ENCODE measurements at places on chromosomes 3 and 15. TPM values are rescaled to one million over a fixed set of nuclear protein-coding genes. Genes with fewer than 3 reads are reported as not detected.

GRCh38 chr3:31181661-31182060 is 287.2 kb upstream of the GADL1 start:
- DNase-seq = no peak

DNA sequence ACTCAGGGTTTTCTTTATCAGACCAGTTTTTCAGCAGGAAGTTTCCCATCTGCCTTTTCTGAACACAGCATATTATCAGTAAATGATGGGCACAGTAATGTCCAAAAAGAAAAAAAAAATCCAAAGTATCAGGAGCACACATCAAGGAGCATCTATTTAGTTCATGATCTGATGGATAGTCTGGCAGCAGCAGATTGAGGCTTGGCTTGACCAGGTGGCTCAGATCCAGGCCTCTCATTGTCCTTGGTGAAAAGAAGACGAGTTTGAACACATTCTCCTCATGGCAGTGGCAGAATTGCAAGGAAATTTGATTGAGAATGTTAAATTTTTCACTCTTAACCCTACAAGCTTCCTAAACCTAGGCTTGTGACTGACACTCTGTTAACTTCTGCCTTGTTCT is 192.9 kb downstream of the OXSM start:
- DNase-seq = no peak

Gene LMAN1L
- total RNA-seq = not detected

Gene NGRN
- total RNA-seq = 72.2 TPM

Gene CCR1
- total RNA-seq = under 0.01 TPM

DNA sequence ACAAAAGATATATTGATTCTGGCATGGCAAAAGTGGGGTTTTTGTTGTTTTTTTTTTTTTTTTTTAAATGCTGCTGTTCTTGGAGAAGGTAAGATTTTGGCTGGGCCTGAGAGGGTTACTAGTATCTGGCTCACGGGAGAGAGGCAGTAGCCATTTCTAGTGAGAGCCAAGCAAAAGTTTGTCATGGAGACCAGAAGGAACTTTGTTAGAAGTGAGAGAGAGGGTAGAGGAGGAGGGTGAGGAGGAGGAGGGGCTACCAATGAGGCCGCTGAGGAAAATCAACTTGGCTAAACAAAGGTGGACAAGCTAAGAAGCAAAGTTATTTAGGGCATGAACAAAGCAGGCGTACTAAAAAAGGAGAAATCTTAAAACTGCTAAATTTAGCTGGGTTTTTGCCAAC is 48.9 kb upstream of the STRIT1 start:
- no peak for DNase-seq

GRCh38 chr3:41120460-41120859 is 78.8 kb upstream of the CTNNB1 start:
- no peak for DNase-seq

GRCh38 chr3:134258761-134259347 is 8.2 kb upstream of the RYK start:
- no peak for DNase-seq

Gene KBTBD13
- total RNA-seq = not detected

Gene UBA7
- total RNA-seq = 48.0 TPM

Gene CCDC13
- total RNA-seq = 0.64 TPM

Gene MKRN2OS
- not detected for total RNA-seq

- DNase-seq = peak; percentile 48
Observed at GRCh38 chr15:45648521-45649200, 13.8 kb downstream of the SQOR start.

DNA sequence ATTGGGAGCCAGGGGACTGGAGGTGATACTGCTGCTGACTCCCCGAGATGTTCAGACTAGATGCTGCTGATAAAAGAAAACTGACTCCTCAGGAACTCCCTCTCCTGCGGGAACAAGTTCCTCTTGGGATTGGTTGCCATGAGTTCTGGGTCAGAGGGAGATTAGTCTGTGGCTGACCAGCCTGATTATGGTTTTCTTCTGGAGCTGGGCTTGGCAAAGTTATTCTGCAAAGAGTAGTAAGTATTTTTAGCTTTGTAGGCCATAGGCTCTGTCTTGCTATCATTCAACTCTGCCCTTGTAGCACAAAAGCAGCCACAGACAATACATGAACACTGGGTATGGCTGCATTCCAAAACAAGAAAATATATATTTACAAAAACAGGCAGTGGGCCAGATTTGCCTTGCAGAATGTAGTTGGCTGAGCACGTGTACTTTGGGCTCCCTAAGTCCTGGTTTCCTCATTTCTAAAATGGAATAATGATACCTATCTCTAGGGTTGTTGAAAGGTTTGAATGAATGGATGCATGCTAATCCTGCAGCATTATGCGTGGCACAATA is 796.8 kb downstream of the AGBL1 start:
- DNase-seq = no peak

- DNase-seq = no peak
Observed at GRCh38 chr3:12316729-12317351, 28.0 kb downstream of the PPARG start.

Gene GABRB3
- total RNA-seq = 2.2 TPM

DNA sequence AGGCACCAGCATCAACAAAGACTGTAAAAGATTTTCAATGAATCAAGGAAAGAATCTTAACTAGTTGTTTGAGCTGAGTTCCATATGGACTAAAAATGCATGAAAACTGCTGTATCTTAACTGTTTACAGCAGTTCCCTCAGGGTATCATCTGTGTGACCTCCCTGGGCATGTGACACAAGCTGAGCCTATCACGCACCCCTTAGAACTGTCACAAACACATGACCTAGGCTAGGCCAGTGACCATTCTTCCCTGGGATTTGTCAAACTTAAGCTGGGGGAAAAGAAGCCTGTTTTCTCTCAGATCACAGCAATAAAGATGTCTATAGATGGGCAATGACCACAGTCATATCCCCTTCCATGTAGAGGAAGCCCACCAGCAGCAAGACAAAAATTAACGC is 35.7 kb downstream of the IGF2BP2 start:
- DNase-seq = peak; percentile 62

Gene DUOXA2
- total RNA-seq = not detected

DNA sequence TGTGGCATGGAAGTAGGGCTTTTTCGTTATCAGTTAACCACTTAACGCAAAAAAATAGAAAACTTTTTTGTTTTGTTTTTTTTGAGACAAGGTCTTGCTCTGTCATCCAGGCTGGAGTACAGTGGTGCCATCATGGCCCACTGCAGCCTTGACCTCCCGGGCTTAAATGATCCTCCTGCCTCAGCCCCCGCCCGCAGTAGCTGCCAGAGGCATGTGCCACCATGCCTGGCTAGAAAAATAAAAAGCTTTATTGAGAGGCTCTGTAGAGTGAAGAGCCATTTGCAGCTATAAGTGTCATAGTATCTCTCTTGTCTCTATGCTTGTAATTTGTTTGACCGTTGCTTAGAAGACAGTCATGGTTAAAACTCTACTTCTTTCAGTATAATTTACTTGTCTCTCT is 13.5 kb downstream of the PPP4R2 start:
- no peak for DNase-seq

DNA sequence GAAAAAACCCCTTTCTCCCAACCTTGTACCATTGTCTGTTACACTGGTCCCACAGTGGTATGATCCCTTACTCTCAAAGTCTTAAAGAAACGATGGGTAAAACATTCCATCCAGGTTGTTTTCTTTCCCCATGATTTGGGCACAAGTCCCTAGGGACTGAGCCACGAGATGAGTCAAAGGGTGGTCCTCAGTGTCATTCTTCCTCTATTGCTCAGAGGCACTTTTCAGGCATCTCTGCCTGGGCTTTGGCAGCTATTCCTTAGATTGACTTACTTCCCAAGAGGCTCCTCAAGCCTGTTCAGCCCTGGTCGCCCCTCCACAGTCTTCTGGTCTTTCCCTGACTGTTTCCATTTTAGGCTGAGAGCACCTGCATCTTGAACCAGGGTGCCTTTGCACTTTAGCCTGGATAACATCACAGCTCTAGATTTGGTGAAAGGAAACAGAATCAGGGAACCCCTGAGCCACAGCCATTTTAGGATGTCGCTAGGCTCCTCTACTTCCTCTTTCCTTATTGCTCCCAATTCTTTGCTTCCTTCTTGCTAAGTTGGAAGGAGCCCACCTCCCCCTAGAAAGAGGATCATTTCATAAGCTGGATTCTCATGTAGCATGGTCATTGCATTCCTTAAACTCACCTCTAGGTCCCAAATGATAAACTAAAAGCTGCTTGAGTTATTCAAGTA is 131.0 kb upstream of the TPRG1 start:
- DNase-seq = no peak

Gene ARGFX
- total RNA-seq = not detected

- no peak for DNase-seq
Observed at GRCh38 chr3:5384557-5385236, 197.2 kb downstream of the EDEM1 start.

DNA sequence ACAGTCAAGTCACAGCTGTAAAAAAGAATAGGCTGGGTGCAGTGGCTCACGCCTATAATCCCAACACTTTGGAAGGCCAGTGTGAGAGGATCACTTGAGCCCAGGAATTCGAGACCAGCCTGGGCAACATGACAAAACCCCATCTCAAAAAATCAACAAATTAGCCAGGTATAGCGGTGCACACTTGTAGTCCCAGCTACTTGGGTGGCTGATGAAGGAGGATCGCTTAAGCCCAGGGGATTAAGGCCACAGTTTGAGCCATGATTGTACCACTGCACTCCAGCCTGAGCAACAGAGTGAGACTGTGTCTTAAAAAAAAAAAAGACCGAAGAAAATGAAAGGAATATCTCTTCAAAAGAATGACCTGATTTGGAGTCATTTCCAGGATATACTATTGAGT is 6.6 kb downstream of the HERC1 start:
- DNase-seq = no peak

DNA sequence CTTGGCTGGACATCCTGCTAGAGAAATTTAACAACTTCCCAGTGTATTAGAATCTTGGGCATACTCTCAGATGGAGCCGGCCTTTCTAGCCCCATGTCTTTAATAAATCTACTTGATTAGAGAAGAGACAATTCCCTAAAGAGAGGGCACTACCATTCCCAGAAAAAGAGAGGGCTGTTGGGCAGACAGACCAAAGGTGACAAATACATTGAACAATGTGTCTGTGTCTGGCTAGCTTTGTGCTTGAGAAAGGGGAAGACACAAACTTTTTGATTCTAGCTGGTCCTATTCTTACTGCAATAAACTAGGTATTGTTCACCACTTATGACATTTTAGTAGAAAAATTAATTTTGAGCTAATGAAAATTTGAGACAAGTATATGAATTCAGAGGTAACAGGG is 57.7 kb downstream of the DUT start:
- no peak for DNase-seq

DNA sequence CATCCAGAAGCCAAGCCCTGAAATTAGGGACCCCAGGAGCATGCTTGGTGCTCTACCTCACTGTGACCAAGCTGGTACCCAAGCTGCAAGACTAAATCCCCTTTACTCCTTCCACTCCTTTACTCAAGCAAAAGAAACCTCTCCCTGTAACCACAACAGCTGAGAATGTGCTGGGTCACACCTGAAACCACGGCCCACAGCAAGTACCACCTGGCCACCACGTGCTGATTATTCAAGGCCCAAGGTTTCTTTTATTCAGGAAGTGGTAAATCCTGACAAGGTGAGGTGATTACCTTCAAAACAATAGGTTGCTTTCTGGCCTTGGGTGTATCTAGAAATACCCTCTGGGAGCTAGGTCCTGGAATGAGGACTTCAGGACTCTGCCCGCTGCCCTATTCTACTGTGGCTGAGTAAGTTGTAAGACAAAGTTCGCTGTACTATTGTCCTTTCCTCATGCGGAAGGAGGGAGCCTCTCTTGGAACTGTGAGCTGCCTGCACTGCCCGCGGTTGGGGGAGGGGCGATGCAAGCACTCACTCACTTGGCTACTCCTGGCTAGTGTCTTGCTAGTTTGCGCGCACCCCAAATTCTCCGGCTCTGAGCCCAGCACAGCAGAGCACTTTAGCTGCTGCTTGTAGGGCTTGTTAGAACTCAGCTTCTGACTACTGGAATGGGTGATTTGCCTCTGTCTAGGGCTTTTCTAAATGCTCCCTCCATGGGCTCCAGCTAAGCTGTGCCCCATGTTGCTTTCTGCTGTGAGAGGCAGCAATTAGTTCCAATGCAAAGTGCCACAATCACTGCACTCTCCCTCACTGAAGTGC is 487.1 kb upstream of the CNTN3 start:
- DNase-seq = no peak

GRCh38 chr3:48856469-48856868 is 8.8 kb upstream of the PRKAR2A start:
- no peak for DNase-seq

- DNase-seq = no peak
Observed at GRCh38 chr3:187995043-187995400, 158.9 kb upstream of the LPP start.

DNA sequence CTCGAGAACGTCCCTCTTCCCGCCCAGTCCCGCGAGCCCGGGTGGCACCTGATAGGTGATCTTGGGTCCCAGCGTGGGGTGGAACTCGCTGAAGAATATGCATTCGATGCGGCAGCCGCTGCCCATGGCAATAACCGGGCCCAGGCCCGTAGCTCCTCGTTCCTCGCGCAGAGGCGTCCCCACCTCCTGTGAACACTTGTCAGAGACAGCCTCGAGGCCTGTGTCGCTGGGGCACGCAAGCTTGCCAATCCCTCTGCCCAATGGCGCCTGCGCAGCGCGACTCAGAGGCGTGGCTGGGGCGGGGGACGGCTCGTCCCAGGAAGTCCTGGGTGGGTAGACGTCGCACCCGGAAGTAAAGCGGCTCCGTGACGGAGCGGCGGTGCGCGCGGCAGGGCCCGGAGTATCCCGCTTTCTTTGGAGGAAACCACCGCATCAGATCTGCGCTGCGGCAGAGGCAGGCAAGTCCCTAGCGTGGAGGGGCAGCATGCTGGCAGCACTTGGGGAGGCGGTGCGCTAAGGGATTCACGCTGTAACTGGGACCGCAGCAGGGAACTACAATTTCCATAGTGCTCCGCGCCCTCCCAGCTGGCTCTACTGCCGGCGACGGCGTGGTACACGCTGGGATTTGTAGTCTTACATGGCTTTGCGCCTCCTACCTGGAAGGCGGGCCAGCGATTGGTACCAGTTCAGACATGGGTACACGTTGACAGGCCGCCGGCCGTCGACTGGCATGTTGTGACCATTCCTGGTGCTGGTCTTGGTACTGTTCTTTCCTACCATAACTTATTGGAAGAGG is at the start of the genes CYB561D2 and NPRL2:
Gene CYB561D2, plus strand, starts transcription at position 336 of the 796 bp plus-strand sequence. CDS start 572 bp downstream, outside the sequence.
Gene NPRL2, minus strand, starts transcription at position 249 of the 796 bp plus-strand sequence. Its CDS starts 123 bp downstream, at position 126.
- peak; percentile 94 for DNase-seq

- DNase-seq = no peak
Observed at GRCh38 chr3:87236093-87236492, 9.0 kb downstream of the CHMP2B start.

All from fibroblast of villous mesenchyme (primary cell).